GM10248 (cell line): ENCODE measurements at places on chromosomes 11 and 22.

GRCh38 chr22:30309951-30310741 lies 16.6 kb downstream of the TBC1D10A start:
- peak; percentile 58 for DNase-seq

GRCh38 chr11:103545551-103545950 lies 436.3 kb downstream of the DYNC2H1 start:
- DNase-seq: no peak

GRCh38 chr11:64759722-64760719 lies at the start of gene PYGM:
PYGM (minus strand) TSS chr11:64759974; CDS start chr11:64759898, 76 bp downstream.
- peak; percentile 25 for DNase-seq

DNA sequence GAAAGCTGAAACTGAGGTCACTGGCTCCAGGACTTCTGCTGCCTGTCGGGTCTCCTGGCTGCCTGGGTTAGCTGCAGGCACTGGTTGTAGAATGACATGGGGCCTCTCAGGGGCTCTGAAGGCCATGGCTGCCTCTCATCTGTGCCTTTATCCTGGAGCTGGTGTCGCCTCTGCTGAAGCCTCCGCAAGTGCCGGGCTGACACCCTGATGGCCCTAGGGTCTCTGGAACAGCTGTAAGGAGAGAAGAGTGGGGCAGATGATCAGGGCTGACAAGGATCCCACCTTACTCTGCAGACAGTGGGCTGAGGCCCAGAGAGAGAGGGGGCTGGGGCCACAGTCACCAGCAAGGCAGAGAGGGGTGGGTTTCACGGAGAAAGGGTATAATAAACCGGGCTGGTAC lies 4.6 kb downstream of the PLA2G3 start:
- no peak for DNase-seq

DNA sequence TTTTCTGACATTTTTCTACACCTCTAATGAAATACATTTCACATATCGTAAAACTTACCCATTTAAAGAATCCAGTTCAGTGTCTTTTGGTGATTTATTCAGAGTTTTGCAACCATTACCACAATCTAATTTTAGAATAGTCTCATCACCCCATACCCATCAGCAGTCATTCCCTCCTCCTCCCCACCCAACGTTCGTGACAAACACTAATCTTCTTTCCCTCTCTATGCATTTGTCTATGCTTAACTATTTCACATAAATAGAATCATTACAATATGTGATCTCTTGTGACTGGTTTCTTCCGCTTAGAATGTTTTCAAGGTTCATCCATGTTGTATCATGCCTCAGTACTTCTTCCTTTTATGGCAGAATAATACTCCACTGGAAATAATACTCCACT lies 9.5 kb downstream of the TTC28 start:
- DNase-seq: no peak

DNA sequence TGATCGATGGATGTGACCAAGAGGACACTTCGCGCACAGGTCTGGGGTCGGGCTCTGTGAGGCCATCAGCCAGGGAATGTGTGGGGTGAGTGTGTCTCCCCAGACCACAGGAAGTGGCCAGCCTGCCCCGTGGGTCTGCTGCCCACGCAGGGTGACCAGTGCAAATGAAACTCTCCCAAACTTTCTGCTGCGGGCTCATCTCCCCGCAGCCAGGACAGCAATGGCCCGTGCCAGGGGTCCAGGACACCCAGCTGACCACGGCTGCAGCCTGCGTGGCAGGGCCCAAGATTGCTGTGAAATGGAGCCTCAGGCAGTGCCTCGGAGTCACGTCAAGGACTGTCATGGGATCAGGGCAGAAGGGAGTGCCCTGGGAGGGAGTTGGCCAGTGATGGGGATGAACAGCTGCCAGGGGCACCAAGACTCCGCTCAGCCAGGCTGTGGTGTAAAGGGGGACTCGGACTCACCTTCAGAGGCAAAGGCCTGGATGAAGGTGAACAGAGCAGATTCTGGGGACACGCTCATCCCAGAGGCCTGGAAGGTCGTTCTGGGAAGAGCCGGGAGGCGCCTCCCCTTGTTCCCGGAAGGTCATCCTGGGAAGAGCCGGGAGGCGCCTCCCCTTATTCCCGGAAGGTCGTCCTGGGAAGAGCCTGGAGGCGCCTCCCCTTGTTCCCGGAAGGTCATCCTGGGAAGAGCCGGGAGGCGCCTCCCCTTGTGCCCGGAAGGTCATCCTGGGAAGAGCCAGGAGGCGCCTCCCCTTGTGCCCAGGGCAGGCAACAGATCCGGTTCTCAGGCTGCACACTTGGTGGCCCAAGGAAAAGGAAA lies 252.6 kb downstream of the BRD1 start:
- no peak for DNase-seq

DNA sequence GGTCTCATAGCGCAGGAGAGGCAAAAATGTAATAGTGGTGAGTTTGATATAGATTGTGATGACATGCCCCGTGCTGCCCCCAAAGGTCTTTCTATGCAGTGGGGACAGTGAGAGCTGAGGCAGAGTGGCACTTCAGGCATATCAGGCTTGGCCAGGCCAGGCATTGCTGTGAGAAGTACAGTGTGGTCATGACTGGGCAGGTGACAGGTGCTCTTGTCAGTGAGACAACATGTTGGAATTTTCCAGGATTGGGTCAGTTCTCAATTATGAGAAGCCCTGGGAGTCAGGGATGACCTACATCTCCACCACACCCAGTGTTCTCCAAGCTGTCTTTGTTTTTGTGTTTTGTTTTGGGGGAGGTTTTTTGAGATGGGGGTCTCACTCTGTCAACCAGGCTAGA lies 3.7 kb downstream of the SNAP29 start:
- no peak for DNase-seq

DNA sequence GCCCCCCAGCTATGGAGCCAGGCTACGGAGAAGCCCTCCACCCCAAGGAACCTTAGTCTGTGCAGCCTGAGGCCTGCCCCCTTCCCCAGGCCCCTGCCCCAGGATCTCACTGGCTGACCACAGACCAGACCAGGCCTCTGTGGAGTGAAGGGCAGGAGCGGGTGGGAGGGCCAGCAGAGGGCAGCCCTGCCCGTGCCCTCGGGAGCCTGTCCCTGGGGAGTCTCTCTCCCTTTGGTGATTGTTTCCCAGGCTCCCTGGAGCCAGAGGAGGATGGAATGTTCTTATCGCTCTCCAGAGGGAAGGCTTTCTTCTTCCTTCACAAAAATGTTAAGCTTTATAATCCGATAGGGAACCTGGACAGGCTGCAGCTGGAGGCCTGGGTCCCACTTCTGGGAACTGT lies 455.3 kb downstream of the SOX6 start:
- no peak for DNase-seq

GRCh38 chr11:119519796-119520195 lies 96.8 kb upstream of the THY1 start:
- DNase-seq: no peak

DNA sequence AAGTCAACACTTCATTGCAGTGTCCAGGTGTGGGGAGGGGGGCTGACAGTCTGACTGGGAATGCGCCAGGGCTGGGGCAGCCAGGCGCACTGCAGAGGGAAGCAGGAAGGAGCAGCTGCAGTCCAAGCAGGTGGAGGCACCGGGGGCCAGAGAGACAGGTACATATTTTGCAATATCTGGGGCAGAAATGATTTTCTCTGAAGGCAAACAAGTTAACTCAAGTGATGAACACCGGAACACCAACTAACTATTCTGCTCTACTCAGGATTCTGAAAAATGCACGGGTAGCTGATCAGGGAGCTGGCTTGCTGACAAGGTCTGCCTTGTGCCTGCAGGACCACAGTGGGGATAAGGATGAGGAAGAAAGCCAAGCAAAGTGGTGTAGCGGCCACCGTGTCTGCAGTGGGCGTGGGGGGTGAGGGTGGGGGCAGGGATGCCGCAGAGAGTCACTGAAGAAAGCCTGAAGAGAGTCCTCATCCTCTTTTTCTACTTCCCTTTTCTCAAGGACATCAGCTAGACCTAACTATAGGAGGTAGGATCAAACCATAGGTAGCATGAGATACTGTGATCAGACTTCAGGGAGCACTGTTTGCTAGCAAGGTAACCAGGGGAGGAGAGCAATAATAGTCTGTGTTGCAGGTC lies 83.4 kb downstream of the SCN3B start:
- no peak for DNase-seq

DNA sequence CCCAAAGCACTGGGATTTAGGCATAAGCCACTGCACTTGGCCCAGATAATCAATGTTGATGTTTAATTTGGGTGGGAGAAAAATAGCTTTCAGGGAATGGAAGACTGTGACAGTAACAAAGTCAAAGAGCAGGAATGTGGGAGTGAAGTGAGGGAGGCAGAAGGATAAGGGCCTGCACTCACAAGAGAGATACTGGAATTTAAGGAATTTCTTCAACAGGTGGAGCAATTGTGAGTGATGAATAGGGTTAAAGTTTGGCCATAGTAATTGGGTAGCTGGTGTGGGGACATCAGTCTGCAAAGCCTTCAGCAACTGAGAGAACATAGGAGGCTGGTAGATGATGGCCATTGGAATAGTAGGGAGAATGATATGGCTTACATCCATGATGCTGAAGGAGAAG lies 8.6 kb upstream of the APBB1 start:
- DNase-seq: no peak

- DNase-seq: no peak
Measured at GRCh38 chr22:23104187-23104971, 34.1 kb downstream of the GNAZ start.

DNA sequence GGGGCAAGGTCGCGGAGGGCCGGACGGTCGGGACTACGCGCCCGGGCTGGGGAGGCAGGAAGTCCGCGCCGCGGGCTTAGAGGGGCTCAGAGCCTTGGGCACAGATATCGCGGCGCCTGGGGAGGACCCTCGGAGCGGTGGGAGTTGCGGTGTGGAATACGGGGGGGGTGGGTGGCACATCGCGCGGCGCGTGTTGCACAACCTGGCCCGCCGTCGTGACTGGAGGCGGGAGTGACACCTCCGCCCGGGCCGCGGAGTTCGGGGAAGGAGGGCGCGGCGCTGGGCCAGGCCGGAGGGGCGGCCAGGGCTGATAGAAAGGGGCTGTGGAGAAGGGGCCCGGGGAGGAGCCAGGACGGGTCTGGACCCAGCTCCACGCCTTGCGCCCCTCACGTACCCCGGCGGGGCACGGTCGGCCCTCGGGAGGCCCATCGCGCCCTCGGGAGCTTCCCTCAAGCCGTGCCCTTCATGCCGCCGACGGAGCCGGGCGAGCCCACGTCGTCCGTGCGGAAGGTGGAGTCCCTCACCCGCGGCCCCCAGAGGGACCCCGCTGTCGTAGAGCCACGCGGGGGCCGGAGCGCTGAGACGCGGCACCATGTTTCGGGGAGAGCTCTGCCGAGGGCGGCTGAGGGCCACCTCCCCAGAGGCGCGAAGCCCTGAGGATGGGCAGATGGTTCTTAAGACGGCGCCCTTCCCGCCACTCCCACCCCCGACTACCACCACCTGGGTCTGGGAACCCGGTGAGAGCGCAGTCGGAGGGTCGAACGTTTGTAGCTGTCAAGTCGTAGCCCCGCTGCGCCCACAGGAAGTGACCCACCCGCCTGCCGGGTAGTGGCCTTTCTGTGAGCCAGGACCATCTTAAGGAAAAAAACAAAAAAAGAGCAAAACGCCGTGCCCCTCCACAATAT lies 729 bp downstream of the IL17RA start:
- no peak for DNase-seq

GRCh38 chr11:102323542-102324251 lies 6.4 kb downstream of the BIRC3 start:
- no peak for DNase-seq

GRCh38 chr11:114109206-114110090 lies 49.9 kb downstream of the ZBTB16 start:
- no peak for DNase-seq

- no peak for DNase-seq
Measured at GRCh38 chr11:111733016-111733415, 33.2 kb downstream of the PPP2R1B start.

DNA sequence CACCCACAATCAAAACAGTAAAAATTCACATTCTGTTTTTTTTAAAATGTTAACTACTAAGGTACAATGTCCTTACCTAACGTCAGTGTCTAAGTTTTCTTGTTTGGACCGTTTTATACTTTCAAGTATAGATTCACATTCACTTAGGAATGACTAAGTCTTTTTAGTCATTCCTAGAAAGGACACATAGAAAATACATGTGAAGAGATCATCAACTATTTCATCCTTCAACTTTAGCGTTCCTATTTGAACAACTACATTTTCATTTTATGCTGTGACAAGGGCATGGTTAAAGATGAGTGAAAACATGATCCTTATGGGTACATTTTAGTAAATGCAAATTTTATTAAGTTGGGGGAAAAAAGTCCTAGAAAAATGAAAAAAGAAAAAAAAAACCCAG lies 62.8 kb downstream of the DDX10 start:
- DNase-seq: no peak

DNA sequence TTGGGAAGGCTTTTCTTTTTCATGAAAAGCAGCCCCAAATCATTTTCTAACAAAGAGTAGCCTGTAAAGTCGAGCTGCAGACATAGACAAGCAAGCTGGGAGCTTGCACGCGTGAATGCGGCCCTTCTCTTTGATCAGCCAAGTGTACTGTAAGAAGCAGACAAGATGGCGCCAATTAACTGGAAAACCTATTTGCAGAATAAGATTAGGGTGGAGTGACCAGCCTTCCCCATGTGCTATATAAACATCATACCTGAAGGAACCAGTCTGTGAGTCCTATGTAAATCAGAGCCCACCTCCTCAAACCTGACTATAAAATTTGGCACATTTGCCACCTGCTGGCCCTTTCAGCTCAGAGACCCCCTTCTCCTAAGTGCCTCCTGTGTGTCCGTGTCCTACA lies 982.7 kb downstream of the OPCML start:
- no peak for DNase-seq

GRCh38 chr22:47188261-47189055 lies 426.0 kb downstream of the TBC1D22A start:
- DNase-seq: no peak

DNA sequence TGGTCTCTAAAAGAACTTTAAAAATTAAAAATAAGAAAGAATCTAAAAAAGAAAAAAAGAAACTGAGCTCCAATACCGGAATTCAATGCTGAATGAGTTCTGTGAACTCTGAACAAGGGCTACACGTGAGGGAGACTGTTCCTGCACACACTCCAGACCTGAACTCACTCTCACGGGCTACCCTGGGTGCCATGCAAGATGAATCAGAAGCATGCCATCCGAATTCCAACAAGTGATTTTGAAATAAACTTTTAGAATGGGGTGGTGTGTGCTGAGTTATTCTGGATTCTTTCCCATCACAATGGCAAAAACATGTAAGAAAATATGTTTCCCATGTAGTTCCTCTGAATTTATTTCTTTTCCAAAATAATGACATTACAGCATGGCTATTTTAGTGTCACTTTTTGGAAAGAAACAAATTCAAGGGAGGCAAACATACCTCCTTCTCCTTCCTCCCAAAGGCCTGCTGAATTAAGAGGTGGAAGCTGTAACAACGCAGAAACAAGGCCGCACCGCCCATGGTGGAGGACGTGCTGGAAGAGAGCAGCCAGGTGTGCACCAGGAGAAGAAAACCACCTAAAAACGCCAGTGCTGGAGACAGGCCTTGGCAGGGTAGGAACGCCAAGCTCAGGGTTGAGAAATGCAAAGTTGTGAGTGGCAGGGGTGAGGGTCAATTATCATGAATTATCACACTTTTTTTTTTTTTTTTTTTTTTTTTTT lies 63.2 kb upstream of the ARFGAP3 start:
- no peak for DNase-seq
